ENCODE measurements at places on chromosomes 12 and 14.

GRCh38 chr12:109777544-109777943 lies 55.7 kb downstream of the TRPV4 start:
- no peaks in the 10 kb centered on the region for H3K36me3 ChIP-seq
- DNase-seq, result no peak
- no peak overlapping the region for H3K27ac ChIP-seq
- H3K4me3 ChIP-seq, result no peak overlapping the region
- H3K27me3 ChIP-seq, result no peaks in the 10 kb centered on the region

DNA sequence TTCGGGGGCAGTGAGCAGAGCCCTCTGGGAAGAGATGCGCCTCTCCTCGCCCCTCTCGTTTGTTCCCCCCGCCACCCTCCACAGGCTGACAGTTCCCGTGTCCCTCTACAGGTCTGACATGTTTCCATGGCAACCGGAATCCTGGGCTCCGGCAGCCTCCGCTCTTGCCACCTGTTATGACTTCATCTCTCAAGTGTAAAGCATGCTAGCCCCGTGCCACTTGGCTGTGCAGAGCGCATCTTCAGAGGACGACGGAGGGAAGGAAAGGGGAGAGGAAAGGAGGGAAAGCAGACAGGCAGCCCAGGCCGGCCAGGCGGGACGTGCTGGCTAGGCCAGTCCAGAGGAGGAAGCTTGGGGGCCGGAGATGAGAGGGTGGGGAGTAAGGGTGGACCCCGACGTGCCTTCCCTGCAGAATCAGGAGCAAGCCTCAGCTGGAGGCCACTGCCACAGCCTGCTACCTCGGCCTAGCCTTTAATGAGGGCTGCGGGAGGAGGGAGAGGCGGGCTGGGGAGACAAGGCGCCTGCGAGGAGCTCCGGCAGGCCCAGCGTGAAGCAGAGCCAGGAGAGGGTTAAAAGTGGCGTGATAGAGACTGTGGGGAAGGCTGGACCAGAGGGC lies 214.3 kb downstream of the DPF3 start:
- no peaks in the 10 kb centered on the region for H3K27me3 ChIP-seq
- H3K36me3 ChIP-seq, result no peaks in the 10 kb centered on the region
- no peak for DNase-seq
- no peak overlapping the region for H3K4me3 ChIP-seq

DNA sequence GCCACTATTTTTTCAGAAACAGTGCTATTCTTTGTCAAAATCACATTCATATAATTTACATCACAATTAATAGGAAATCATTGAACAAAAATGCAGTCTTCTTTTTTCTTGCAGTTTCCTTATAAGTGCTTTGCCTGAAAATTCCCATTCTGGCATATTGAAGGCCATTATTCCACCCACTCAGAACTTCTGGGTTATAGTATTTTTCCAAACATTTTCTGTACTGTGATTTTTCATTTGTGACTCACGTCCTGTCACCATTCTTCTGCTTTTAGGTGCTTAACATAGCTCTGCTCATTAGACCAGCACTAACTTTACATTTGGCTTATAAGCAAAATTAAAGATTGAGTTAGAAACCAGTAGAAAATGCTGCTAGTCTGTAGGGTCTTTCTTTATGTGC lies 241.0 kb upstream of the NPAS3 start:
- DNase-seq, result no peak
- no peak overlapping the region for H3K27ac ChIP-seq
- H3K27me3 ChIP-seq, result no peaks in the 10 kb centered on the region
- no peaks in the 10 kb centered on the region for H3K4me1 ChIP-seq
- H3K4me3 ChIP-seq, result no peak overlapping the region

DNA sequence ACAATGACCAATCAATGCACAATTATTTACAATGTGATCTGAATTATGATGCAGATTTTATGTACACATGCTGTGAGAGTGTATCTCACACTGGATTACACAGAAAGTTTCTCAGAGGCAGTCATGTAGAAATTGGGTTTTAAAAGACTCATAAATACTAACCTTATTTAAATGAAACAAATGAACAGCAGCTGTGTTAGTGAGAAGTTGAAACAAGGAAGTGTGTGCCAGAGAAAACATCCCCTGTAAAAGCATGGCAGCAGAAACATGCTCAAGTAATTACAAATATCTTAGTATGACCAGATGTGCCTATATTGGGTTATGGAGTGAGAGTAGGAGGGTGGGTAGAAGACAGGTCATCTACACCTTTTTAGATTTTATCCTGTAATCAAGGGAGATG lies 723.7 kb downstream of the C12orf50 start:
- H3K27me3 ChIP-seq, result no peaks in the 10 kb centered on the region
- no peak for DNase-seq
- H3K4me1 ChIP-seq, result no peaks in the 10 kb centered on the region
- H3K27ac ChIP-seq, result no peak overlapping the region
- no peaks in the 10 kb centered on the region for H3K36me3 ChIP-seq

DNA sequence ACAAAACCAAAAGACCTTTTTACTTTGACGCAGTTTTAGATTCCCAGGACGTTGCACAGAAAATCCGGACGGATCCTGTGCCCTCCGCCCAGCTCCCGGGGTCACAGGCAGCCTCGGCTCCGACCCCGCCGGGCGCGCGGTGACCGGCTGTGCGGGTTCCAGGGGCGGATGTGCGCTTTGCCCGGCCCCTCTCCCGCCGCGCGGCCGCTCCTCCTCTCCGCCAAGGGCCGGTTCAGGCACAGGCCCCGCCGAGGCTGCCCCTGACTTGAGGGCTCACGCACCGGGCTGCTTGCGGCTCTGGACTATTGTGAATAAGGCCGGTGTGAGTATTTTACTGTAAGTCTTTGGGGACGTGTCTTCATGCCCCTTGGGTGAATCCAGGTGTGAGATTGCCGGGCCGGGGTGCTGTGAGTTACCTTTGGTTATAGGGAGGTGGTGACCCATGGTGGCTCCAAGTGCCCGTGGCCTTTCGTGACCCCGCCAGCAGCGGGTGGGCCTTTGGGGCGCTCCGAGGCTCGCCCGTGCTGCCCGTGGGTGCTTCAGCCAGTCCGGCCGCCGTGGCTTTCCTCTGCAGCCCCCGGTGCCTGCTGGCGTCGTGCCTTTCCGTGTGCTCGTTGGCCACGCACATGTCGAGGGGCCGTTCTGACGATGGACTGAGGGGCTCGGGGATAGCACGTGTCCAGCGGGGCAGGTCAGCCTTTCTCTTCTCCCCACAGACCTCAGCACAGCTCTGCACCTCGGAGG lies 45.9 kb downstream of the NOC4L start:
- no peak overlapping the region for H3K27ac ChIP-seq
- H3K4me3 ChIP-seq, result peak overlapping the region; percentile 42
- H3K36me3 ChIP-seq, result no peaks in the 10 kb centered on the region
- peak; percentile 81 for DNase-seq
- H3K4me1 ChIP-seq, result no peaks in the 10 kb centered on the region

DNA sequence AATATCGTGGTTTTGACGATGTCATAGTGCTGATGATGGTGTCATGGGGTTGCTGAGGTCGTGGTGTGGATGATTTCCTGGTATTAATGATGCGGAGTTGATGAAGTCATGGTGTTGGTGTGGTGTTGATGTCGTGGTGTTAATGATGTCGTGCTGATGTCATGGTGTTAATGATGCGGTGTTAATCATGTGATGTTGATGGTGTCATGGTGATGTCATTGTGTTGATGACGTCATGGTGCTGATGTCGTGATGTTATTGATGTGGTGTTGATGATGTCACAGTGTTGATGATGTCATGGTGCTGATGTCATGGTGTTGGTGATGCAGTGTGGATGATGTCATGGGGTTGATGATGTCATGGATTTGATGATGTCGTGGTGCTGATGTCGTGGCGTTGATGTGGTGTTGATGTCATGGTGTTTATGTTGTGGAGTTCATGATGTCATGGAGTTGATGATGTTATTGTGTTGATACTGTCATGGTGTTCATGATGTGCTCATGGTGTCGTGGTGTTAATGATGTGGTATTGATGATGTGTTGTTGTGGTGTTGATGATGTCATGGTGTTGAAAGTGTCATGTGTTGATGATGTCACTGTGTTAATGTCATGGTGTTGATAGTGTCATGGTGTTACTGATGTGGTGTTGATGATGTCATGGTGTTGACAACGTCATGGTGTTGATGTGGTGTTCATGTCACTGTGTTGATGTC lies 48.5 kb upstream of the RIMBP2 start:
- no peak overlapping the region for H3K27ac ChIP-seq
- no peaks in the 10 kb centered on the region for H3K4me1 ChIP-seq
- H3K27me3 ChIP-seq, result peaks cover 6% of the 10 kb centered on the region
- H3K4me3 ChIP-seq, result no peak overlapping the region
- H3K36me3 ChIP-seq, result no peaks in the 10 kb centered on the region
- DNase-seq, result no peak
